CD8-positive, alpha-beta T cell (primary cell): ENCODE measurements at places on chromosomes 2 and 18.

- DNase-seq = peak; percentile 36
Measured at GRCh38 chr18:36203360-36203895, 16.1 kb downstream of the MOCOS start.

DNA sequence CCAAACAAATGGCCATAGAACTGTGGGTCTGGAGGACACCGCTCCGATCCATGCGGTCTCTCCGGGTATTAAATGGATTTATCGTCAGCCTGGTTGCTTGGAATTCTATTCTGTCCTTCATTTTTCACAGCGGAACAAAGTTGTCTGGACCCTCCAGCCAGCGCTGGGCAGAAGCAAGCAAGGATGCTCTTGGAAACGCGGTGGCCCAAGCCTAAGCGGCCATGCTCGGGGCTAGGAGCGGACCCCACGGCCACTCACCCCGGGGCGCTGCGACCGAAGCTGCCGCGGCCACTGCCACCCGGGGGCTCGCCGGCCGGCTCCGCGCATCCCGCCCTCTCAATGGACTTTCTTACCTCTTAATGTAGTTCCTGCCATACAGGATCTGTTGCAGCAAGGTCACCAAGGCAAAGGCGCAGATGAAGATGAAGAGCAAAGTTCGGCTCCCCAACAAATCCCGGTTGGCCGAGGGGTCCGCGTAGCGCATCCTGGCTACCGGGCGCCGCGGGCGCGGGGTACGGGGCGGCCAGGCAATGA is 761 bp downstream of the ST8SIA5 start:
- DNase-seq = no peak

- no peak for DNase-seq
Measured at GRCh38 chr2:219997341-219997851, 370.0 kb downstream of the SLC4A3 start.

DNA sequence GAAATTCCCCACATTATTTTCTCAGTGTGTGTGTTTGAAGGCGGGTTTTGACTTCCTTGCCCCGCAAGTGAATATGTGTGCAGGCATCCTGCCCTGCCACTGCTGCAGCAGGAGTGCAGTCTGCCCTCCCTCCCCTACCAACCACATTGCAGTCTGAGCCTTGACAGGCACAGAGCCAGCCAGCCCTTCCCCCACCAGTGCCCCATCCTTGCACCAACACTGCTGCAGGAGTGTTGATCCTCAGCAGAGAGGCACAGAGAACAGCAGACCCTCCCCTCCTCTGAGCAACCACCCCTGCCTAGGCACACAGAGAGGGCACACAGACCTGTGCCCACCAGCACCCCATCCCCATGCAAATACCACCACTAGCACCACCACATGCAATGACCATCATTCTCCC is 683.0 kb upstream of the PKDCC start:
- no peak for DNase-seq

- no peak for DNase-seq
Measured at GRCh38 chr2:29259221-29259620, 144.0 kb downstream of the CLIP4 start.

- no peak for DNase-seq
Measured at GRCh38 chr2:54047091-54047490, 68.3 kb upstream of the ACYP2 start.

DNA sequence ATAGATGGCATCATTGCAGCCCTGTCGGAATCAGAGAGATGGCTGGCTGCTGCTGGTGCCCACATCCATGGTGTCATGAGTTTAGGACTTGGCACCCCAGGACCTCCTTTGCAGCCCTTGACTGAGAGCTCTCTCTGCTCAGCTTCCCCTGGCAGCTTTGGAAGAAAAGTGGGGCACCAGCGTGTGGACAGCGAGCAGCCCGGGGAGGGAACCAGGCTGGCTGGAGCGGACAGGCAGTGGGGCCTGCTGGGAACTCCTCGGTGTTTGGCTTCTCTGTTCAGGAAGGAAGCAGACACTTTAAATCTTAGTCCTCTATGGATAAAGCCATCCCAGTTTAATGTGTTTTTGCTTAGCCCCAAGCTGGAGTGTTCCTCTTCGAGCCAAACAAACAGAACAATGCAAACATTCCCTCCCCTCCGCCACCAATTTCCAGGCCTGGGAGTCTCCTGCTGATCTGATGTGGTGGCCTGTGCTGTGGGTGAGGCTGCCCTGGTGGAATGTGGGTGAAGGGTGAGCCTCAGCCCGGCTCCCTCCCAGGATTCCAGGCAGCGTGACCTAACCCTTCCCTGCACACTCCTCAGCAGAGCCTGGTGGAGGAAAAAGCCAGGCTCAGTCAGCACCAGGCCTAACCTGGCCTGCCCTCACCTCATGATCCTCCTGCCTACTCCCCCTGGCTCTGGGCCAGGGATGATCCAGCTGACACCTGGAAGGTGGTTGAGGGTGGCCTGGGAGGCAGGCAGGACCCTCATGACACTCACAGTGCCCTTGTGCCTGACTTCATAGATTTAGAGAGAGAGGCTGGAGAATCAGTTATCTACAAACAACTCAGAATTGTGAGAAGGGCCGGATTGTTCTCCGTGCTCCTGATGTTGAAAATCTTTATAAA is 21.6 kb upstream of the ITGB6 start:
- no peak for DNase-seq

DNA sequence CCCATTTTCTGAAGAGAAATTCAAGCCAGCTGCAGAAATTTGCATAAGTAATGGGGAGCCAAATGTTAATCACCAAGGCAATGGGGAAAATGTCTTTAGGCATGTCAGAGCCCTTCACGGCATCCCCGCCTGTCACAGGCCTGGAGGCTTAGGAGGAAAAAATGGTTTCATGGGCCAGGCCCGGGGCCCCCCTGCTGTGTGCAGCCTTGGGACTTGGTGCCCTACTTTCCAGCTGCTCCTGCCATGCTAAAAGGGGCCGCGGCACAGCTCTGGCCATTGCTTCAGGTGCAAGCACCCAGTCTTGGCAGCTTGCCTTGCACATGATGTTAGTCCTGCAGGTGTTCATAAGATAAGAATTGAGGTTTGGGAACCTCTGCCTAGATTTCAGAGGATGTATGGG is 1235.7 kb downstream of the DPP10 start:
- DNase-seq = no peak

GRCh38 chr2:229107601-229108000 is 163.5 kb downstream of the PID1 start:
- DNase-seq = no peak

GRCh38 chr18:34222307-34223163 is 2.2 kb downstream of the NOL4 start:
- DNase-seq = no peak

- DNase-seq = no peak
Measured at GRCh38 chr2:105974812-105975211, 219.3 kb downstream of the UXS1 start.

DNA sequence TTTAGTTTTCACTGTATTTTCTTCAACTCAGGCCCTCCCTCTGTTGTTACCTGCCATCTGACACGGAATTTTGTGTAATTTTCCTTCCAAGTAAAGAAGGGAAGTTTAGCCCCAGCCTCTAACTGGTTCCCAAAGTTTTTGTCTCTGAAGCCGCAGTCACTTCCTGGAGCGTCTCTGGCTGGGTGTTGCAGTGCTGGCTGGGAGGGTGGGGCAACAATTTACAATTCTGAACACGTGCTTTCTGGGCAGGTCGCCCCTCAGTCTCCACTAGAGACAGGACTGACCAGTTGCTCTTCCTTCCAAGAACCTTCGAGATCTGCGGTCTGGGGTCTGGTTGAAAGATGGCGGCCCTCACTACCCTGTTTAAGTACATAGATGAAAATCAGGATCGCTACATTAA is 3.5 kb downstream of the CNDP2 start:
- DNase-seq = no peak

DNA sequence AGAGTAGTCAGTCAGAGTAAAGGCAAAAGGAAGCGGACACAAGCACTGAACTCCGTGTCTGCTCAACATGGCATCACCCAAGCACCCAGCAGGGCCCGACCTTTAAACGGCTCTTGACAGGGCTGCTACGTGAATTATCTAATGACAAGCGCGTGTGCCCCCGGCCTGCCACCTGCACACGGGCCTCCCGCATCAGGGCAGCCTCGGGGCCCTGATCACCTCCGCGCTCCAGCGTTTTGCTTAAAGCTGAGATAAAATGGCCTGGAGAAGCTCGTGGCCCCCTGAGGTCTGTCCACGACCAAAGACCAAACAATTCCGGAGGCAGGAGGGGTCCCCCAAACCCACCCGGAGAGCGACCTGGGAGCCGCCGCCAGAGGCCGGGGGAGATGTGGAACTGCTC is 376 bp downstream of the NDUFA10 start:
- no peak for DNase-seq

- no peak for DNase-seq
Measured at GRCh38 chr2:217386041-217386440, 526.2 kb upstream of the TNP1 start.

GRCh38 chr2:229407170-229407569 is 136.1 kb upstream of the PID1 start:
- DNase-seq = no peak

- DNase-seq = no peak
Measured at GRCh38 chr2:11949732-11950523, 203.5 kb downstream of the LPIN1 start.

DNA sequence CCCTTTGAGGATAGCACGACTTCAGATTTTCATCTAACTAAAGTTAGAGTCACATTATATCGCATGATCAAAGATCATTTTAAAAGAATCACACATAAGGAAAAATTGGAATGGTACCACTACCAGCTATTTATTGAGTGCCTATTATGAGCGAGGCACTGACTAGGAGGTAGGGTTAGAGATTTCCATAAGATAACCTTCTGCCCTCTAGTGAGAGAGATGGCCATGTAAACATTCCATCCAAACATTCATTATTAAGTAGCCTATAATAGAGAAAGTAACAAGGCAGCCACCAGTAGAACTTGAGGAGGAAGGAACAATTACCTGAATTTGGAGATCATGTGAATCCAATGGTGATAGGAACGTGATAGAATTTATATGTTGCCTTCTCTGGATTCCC is 25.4 kb upstream of the GLS start:
- DNase-seq = no peak

GRCh38 chr2:30380824-30381223 is 66.2 kb upstream of the LCLAT1 start:
- no peak for DNase-seq

DNA sequence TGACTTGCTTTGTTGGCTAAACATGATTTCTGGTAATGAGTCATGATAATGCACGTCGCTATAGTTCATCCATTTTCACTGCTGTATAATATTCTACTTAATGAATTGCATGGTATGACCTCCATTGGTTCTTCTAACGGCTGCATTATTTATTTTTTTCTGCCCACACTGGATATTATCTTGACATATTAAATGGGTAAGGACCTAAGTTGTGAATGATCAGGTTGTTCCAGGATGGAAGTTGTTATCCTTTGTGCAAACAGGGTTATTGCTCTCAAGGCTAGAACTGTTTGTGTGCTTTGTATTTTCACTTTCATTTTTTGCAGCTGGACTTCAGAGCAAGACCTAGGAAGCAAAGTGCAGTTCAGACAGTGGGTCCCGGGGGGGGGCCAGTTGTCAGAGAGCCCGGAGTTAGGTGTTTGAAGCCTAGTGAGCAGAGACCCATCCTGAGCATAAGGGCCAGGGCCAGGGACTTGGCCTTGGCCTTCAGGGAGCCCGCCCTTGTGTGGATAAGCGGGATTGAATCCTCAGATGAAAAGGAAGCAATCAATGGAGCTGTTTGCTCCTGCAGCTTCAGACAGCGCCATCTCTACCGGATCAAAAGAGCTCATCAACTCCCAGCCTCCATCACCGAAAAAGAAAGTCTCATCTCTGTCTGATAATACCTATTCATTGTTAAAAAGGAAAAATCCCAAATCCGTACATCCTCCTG is 48.2 kb downstream of the AGAP1 start:
- no peak for DNase-seq

- DNase-seq = no peak
Measured at GRCh38 chr2:151052850-151053660, 208.6 kb downstream of the RBM43 start.

DNA sequence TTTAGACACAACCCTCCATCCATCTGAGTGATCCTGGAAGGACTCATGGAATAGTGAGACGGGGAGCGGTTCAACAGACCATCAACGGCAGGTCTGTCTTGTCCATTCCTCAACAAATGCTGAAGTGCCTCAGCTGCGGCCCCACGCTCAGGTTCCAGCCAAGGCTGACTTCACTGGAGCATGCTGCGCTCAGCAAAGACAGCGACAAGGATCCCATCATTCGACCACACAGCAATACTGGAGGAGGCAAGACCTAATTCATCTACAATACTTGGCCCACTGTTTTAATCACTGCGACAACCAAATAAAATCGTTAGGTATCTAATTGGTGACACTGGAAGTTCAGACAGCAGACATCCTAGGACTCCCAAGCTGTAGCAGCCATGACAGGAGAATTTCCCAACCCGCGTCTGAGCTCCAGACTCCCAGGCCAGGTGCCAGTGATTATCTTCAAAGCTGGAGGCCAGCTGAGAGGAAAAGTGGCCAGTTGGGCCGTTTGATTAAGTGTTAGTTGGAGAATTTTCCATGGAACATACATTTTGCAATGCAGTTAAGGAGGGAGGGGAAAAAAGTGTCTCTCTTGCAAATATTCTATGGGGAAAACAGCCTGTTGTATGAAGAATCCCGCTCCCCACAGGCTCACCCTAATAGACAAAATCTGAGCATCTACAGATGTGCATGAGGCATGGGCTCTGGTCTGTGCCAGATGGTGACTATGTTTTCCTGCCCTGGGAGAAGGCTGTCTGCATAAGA is 92.5 kb upstream of the SLC35G4 start:
- no peak for DNase-seq

- no peak for DNase-seq
Measured at GRCh38 chr2:36413218-36413617, 57.6 kb downstream of the CRIM1 start.

- no peak for DNase-seq
Measured at GRCh38 chr2:219297766-219298456, 11.3 kb downstream of the PTPRN start.

- DNase-seq = no peak
Measured at GRCh38 chr2:239459056-239459455, 58.2 kb upstream of the HDAC4 start.
